ENCODE measurements at places on chromosomes 11 and 22.
A peak's percentile ranks its signal among the peaks of the same experiment; 100 is the strongest.

DNA sequence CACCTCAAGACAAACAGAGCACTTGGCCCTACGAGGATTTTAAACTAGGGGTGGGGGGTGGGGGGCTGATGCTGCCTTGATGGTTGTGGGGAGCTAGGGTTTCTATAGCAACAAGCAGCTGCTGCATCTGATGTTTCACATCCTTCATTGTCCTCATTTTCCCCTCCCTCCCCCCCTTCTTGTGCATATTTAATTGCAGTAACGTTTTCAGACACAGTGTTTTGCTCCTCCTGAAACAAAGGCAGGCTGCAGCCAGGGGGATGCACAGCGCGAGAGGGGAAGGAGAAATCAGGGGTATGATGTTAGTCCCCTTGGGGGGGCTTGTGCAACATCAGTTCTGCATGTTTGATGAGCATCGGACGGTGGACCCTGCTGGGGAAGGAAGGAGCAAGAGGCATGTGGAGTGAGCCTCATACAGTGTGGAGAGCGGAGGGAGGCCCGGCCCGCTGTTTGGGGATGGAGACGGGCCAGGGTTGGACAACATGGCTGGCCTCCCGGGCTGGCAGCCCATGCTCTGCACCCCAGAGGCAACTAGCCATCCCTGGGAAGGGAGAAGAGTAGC is 208.3 kb downstream of the CEP164 start:
- no peak for DNase-seq

DNA sequence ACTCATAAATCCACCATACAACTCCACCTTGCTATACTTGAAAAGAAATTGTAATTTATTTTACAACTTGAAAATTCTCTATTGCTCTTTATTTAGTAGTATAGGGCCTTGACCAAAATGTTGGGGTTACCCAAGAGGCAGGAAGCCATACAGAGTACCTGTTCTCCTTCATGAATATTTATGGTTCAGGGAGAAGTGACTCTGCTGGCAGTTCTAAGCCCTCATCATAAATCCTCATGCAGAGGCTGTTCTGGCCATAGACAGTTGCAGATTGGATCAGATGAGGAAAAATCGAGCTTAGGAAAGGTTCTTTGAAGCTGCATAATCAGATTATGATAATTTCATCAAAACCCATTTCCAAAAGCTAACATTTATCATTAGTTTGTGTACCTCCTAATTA is 449.4 kb upstream of the TENM4 start:
- no peak for DNase-seq

DNA sequence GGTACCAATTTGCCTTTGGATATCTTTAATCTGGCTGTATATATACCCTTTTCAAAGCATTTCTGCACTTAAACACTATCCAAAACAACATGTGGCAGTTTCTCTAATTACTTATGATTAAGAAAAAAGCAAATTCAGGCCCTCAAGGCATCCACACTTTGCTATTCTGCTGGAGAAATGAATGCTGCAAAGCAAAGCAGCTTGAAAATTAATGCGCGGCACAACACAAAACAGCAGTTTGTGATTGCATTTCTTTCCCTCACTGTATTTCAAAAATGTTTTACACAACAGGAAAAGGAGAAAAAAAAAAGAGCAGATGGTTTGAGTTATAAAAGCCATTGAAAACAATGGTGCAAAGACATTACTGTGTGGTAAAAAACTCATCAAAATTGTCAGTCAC is 738.4 kb upstream of the RAG2 start:
- no peak for DNase-seq

DNA sequence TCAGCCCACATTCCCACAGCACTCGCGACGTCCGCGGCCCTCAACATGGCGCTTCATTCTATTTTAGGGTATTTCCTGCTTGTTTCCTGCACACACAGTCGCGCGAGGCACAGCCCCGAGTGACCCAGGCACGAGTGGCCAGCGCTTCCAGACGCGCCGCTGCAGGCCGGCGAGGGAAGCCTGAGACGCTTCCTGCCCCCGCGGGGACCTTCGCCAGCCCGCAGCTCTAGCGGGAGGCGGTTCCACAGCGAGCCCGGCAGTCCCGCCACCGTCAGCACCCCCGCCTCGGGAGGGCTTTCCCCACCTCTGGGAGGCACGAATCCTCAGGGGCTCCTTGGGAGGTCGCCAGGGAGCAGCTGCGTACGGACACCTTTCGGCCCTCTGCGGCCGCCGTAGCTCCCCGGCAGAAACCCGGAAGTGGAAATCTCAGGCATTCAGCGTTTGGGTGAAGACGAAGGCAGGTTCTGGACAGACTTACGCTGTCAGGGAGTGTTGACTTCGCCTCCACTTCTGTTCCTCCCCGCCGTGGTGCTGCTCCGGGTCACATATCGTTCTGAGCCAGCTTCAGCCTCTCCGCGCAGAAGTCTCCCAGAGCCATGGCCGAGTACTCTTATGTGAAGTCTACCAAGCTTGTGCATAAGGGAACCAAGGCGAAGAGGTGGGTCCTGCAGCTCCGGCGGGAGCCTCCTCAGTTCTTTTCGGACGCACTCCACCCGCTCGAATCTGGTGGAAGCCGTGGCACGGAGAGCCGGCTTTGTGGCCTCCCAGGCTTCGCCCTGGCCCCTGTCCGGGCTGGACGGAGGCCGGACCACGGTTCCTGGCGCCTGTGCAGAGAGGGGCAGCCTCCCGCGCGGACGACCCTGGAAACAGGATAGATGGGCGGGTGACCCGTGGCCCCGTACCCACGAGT is 2925.9 kb upstream of the OR11H1 start:
- DNase-seq: no peak

- no peak for DNase-seq
Measured at GRCh38 chr11:78990261-78990660, 415.6 kb upstream of the NARS2 start.

DNA sequence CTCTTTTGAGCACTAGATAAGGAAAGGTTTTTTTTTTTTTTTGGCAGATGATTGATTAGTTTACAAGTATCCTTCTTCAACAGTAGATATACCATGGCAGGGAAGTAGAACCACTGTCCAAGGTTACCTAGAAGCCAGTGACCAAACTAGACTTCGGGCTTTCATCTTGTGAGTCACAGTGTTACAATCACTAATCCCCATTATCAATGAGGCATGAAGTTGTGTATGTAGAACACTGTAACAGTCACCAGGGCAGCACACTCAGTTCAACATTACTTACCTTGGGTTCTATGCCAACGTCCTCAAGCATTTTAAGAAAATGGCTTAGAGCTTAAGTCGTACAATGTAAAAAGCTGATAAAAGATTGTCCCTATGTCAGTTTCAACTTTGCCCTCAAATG is 430.9 kb downstream of the ETS1 start:
- no peak for DNase-seq

- DNase-seq: no peak
Measured at GRCh38 chr11:123581651-123582399, 72.6 kb downstream of the SCN3B start.

DNA sequence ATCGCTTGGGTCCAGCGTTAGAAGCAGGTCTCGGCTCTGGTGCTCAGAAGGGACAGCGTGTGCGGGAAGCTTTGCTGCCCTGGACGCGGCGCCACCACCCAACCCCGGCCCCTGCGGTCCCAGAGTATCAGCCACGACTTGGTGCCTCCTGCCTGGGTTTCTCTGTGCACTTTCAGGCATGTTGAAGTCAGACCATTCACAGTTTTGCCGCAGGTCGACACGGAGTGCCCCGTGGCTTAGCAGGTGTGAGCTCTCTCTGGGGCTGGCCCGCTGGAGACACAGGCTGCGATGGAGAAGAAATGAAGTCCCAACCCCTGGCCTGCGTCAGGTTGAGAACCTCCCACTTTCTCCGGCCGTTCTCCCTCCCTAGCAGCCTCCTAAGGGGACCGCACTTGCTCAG is 494.5 kb downstream of the BRD1 start:
- DNase-seq: no peak

DNA sequence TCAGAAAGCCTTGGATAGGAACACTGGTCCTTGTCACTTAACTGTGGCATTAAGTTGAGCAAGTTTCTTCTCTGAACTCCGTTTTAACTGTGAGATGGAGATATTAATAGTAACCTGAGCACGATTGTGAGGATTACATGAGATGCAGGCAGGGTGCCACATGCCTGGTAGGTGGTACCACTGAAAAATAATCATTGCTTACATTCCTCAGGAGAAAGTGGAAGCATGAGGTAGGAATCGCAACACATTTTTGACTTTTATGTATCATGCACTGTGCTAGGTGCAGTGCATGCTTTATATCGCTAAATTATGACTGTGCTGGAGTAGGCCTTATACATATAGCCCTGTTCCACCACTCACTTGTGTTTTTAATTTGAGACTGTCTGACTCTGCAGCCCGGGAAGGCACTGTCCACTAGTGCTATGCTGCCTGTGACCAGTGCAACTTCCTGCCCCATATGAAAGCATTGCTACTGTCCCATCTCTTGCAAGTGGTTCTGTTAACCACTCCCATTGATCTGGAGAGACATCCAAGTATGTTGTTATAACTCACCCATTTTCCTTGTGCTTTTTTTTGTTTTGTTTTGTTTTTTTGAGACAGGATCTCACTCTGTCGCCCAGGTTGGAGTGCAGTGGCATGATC is 1.0 kb downstream of the UQCR10 start:
- DNase-seq: no peak

- peak; percentile 76 for DNase-seq
Measured at GRCh38 chr11:72091292-72091691, 10.6 kb downstream of the LRRC51 start.

DNA sequence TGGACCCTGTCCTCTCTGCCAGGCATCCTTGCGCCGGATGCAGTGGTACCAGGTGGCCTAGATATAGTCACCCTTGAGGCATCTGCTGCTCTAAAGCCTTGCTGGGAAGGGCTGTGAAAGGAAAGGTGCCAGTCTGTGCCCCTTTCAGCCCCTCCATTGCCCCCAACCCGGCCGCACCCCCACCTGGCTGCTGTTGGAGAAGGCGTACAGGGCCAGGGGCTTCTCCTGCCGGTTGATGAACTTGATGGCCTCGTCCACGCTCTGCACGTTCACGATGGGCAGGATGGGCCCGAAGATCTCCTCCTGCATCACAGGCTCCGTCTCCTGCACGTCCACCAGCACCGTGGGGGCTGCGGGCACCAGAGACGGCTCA is 10.2 kb downstream of the ALDH3B2 start:
- no peak for DNase-seq

GRCh38 chr22:35589071-35589755 is 27.9 kb downstream of the MB start:
- no peak for DNase-seq

GRCh38 chr22:23913306-23913660 is 19.1 kb downstream of the MIF start:
- no peak for DNase-seq

- DNase-seq: no peak
Measured at GRCh38 chr11:112156956-112157766, 6.7 kb downstream of the IL18 start.

GRCh38 chr11:22177186-22177585 is 15.7 kb upstream of the ANO5 start:
- DNase-seq: no peak

DNA sequence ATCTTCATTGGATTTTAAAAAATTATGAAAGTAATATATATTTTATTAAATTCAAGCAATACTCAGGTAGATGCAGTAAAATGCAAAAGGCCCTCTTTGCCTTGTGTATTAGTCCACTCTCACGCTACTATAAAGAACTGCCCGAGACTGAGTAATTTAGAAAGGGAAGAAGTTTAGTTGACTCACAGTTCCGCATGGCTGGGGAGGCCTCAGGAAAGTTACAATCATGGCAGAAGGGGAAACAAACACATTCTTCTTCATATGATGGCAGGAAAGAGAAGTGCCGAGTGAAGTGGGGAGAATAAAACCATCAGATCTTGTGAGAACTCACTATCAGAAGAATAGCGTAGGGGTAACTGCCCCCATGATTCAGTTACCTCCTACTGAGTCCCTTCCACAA is 130.8 kb downstream of the HIPK3 start:
- peak; percentile 2 for DNase-seq

DNA sequence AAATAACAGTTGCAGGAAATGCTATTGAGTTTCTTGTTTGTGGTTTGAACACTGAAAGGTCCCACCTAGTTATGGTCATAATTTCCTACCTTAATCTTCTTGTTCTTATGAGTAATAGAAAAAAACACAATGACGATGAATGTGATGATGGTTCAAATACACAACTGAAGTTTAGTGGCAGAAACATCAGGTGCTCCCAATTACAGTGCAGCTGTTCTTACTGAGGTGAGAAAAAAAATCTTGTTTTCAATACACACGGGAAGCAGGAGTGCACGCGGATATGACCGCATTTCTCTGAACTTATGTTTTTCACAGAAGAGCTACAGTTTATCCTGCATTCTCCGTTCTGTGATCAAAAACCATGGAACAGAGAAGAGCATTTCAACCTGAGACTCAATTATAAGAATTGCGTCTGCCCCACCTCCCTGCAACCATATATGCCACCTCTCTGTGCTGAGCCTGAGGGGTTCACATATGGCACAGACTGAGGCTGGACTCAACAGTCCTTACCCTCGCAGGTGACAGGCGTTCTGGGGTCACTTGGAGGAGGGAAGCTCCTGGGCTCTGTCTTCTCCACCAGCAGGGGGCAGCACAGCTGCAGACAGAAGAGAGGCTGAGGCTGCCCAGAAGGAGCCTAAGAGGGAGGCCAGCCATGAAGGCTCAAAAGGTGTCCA is 99.7 kb upstream of the IGLL5 start:
- DNase-seq: peak; percentile 75

DNA sequence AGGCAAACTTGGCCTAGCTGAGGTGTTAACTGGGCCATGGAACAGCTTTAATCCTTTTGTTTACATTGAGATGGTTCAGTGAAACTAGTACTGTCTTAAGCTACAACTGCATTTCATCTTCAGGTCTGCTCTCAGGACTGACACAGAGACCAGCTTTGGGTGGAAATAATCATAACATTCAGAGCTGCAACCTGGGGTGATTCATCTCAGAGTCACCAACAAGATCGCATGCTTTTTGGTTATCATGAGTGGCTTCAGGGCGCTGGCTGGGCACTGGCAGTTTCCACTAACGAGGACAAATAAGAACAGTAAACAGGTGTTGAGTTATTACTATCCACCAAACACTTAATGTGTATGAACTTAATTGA is 60.9 kb upstream of the PAX6 start:
- DNase-seq: no peak

- DNase-seq: no peak
Measured at GRCh38 chr11:132943357-132943705, 589.0 kb downstream of the OPCML start.

- DNase-seq: no peak
Measured at GRCh38 chr11:33375236-33375635, 118.1 kb downstream of the HIPK3 start.

- no peak for DNase-seq
Measured at GRCh38 chr22:20405931-20406685, 12.2 kb downstream of the ZNF74 start.

GRCh38 chr22:46450931-46451561 is 86.4 kb downstream of the CELSR1 start:
- DNase-seq: no peak
